ENCODE measurements at places on chromosomes 16 and 17.

- DNase-seq = no peak
Observed at GRCh38 chr16:74503412-74503811, 82.1 kb upstream of the CLEC18B start.

DNA sequence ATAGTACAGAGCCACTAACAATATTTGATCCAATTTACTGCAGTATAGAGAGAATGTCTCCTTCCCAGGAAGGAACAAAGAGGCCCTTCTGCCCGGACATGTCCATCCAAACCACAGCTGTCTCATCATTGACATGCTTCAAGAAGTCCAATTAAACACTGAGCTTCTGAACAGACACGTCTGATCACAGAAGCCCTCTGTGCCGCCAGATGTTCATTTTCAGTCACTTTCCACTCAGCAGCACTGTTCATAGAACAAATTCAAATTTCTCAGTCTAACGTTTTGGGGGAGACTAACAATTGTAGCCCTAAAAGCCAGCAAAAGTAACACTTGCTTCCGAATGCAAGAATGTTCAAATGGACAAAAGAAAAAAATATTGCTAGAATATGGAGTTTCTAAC is 15.3 kb downstream of the ZC3H7A start:
- DNase-seq = no peak

GRCh38 chr17:32917842-32918241 is 10.1 kb upstream of the TMEM98 start:
- DNase-seq = no peak

GRCh38 chr17:7215136-7215638 is 4.4 kb downstream of the DLG4 start:
- no peak for DNase-seq

GRCh38 chr17:38872671-38873385 is 3.0 kb downstream of the LASP1 start:
- no peak for DNase-seq

GRCh38 chr17:82089723-82090548 is 8.1 kb downstream of the FASN start:
- DNase-seq = no peak

DNA sequence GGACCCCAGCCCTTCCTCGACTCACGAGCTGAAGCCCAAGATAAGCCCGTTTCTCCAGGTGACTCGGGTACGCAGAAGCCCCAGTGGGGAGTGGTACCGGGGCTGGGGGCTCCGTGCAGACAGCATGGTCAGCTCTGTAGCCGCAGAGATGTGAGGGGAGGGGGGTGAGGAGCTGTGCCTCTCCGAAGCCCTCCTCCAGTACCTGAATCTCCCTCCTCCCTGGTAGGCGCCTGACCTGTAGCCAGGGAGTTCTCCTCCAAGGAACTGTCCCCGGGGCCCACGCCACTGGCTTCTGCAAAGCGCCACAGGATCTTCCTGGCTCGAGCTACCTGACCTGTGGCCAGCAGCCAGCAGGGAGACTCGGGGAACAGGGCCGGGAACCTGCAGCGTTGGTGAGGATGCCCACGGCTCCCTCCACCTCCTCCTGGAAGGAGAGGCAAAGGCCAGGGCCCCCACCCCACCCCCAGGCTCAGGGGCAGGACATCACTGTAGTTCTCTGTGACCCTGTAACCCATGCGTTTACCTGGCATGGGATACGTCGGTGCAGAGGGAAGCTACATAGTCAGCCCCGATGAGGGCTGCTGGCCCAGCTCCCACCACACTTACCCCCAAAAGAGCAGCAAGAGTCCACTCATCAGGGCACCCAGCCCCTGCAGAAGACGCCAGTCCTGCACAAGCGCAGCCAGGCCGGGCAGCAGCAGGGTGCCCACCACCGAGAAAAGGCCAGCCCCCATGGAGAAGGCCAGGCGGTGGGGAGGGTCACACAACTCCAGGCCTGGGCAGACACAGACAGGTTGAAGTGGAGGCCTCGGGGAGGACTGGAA is 1.7 kb downstream of the SLC22A31 start:
- DNase-seq = no peak

DNA sequence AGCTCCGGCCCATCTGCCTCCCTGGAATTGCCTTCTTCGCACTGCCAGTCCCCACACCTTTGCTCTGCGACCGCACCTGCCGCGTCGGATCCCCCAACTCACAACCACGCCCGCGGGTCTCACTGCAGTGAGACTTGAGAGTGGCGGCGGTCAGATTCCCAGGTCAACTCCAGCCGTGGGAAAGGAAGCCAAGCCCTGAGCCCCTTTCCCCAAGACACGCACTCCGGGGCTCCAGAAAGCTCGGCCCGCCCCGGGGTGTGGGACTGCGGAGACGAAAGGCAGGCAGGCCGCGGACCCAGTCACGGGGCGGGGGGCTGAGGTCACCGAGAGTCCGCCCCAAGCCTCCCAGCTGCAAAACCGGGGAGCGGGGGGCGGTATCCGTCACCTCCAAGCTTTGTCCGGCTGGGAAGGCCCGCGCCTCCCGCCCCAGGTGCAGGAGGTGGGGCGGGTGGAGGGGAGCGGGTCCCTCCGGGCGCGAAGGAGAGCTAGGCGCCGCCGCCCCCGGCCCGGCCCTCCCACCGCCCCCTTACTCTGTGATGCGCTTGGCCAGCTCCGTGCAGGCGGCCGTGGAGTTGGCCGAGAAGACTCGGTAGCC is 615 bp downstream of the PRPSAP1 start:
- DNase-seq = peak; percentile 50

DNA sequence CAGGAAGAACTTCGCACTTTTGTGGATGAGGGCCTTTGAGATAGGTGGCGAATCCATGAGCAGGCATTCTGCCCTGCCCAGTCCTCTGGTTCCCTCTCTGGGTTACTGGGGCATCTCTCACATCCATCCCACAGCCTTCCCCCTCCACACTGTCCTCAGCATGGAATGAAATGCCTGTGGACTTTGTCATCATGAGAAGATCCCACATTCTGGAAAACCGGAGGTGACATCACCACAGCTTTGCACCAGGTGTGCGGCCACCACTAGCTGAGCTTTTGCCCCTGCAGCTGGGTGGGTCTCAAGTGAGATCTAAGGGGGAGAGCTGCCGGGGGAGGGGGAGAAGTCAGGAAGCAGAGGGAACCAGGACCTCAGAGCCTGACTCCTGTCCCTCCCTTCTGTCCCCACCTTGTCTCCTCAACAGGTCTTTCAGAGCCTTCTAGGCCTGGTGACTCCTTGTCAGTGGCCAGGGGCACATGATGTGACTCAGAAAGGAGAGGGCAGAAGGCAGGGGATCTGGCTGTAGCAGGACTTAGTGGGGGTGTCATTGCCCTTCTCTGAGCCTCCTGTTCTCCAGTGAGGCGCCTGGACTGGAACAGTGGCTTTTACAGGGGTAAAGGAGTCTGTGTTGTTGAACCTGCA is 40.0 kb upstream of the DLX4 start:
- DNase-seq = no peak

DNA sequence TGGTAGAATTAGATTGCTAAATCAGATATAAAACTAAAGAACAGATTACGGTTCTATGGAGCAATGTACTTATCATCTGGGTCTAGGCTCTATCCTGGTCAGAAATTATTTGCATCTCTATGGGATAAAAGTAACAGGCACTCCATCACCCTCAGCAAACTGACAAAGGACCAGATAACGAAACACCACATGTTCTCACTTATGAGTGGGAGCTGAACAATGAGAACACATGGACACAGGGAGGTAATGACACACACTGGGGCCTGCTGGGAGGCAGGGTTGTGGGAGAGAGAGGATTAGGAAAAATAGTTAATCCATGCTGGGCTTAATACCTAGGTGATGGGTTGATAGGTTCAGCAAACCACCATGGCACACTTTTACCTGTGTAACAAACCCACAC is 61.9 kb downstream of the MPHOSPH6 start:
- DNase-seq = no peak

DNA sequence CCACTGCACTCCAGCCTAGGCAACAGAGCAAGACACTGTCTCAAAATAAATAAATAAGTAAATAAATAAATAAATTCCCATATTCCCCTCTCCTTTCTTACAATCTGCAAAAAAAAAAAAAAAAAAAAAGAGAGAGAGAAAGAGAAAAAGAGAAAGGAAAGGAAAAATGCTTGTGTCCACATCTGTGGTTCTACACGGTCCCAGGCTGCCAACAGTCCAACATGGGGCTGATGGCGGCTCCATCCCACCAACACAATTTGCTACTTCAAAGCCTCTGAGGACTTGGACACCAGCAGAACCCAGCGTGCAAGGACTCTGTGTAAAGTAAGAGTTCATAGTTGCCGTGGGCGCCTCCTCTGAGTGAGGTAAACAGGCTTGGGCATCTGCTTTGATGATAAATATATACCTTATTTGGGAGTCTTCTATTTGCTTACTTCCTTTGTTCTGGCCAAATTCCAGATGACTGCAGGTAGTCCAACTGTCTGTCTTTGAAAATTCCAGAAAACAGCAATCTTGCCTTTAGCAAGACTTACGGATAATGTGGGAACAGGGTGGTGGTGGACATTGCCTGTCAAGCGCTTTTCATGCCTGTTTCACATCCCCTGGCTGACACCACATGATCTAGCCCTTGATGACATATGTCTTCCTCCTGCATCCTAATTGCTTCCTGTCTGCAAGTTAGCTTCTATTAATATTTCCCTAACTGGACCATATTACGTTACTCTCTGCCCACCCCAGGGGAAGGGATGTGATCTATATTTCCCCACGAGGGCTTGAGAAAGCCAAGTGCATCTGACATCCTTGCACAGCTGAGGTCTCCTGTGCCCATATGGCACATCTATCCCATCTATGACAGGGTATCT is 10.1 kb downstream of the LITAF start:
- DNase-seq = no peak
